Neural crest cell (in vitro differentiated cells): ENCODE measurements at places on chromosomes 13 and 19.

DNA sequence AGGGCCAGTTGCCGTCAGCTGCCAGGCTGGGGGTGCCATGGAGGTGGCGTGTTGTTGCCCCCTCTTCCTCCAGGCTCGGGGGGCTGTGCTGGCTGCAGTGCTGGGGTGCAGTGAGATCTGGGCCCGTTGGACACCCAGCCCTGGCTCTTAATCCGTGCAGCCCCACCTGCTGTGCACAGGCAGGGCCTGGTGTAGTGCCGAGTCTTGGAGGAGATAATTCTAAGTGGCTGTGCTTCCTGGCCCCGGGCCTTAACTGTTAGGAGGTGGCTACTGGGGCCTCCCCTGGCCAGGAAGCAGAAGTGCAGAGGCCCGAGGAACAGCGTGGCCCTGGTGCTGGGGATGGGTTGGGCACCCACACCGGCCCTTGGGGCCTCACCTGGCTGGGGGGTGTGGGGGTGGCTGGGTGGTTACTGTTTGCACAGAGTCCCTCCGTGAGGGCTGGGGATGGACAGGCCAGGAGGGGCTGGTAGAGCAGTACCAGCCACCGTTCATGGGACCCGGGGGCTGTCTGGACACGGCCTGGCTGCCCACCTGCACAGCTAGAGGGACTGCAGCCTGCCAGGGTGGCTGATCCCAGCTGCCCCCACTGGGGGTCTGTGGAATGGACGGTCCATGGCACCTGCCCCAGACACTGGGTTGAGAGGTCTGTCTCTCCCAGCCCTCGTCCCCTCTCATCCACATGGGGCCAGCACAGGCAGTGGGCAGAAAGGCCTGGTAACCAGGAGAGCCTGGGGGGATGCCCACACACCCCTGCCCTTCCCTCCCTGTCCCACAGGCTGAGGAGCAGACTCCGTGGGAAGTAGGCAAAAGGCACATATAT lies 3.3 kb downstream of the GPX4 start:
- DNase-seq: no peak

GRCh38 chr13:50615234-50615633 lies 228.3 kb downstream of the DLEU7 start:
- DNase-seq: no peak

GRCh38 chr13:49679246-49679645 lies 12.0 kb downstream of the EBPL start:
- DNase-seq: no peak

- no peak for DNase-seq
Observed at GRCh38 chr19:15418231-15418578, 583 bp downstream of the AKAP8L start.

DNA sequence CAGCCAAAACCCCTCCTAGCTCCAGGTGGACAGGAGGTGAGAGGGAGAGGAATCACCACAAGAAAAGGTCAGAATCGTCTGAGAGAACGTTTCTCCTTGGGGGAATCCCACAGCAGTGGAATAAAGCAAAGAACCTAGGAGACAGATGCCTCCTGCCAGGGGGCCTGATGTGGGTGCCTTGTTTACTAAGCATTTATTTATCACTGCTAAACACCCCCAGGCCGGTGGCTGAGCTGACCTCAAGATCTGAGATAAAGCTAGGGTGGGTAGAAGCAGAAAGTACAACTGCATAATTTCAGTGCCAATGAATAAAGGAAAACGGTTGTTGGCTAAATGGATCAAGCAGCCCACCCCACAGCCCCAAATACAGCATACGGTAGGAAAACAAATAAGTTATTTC lies 33.9 kb upstream of the ATP11A start:
- no peak for DNase-seq

DNA sequence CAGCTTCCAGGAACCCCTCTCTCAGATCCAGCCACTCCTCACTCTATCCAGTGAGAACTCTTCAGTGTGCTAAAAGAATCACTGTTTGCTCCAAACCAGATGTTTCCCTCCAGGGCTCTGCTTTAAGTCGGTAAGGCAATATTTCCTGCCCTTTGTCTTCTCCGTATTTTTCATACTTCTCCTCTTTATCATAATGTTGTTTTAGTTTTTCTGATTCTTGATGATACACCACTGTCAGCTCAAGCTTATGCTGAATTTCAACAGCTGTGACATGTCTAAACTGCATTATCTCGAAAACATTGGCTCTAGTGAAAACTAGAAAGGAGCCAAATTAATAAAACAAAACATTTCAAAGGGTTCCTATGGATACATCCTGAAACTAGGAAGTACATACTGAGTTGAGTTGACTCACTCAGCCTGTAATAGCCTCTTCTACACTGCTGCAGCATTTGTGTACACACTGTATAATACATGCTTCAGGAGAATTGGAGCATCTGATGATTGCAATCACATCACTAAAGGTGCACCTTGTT lies 39.8 kb downstream of the GPR180 start:
- no peak for DNase-seq

DNA sequence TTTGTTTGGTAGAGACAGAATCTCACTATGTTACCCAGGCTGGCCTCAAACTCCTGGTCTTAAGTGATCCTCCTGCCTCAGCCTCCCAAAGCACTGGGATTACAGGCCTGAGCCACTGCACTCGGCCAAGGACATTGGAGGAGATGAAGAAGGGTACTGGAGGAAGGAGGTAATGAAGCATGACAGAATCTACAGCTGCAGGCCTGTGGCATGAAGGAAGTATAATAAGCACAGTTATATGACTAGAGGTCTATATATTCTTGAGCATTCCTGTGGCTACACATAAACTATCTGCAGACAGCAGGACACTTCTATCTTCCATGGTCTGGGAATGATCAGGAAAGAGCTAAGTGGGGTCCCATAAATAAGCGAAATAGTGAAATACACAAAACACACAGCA lies 18.2 kb downstream of the ZNF565 start:
- no peak for DNase-seq

DNA sequence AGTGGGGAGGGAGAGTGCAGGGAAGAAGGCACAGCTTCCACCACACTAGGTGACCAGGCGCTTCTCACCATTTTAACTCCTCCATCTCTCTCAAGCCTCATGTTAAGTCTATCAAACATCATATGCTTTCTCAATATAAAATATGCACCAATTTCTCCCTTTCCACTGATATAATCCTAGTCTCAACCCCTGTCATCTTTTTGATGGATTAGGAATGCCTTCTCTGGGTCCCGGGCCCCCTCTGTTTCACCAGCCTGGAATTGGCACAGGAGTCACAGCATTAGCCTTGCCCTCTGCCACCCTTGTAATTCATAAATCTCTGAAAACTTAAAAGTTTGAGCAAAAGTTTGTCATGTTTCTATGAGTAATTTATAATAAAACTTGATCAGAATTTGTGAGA lies at the start of gene ZSCAN4:
Gene ZSCAN4 (plus strand): TSS at position 301 of the 400 bp plus-strand sequence. CDS start 7,211 bp downstream, outside the sequence.
- no peak for DNase-seq

GRCh38 chr19:30887042-30887441 lies 462.2 kb downstream of the TSHZ3 start:
- DNase-seq: no peak

DNA sequence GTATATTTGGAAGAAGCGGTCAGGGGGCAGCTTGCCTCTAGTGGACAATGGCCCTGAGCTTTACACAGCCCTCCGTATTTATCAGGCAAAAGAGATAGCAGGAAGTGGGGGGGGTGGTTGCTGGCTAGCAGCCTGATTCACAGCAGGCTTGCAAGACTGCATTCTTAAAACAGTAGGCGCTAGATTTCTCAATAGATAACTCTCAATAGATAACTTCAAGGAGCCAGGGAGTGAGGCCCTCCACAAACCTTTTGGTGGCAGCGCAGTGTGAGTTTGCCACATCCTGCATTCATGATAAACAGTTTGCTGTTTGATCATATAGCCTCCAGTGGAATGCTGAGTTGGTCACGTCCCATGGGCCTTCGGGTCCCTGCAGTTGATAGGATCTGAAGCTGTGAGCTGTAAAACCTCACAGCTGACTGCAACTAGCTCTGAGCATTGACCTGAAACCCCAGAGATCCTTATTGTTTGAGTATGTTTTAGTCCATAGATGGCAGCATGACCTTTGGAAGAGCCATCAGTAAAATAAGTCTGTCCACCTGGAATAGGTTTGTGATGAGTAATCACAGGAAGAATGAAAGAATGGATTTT lies 12.2 kb downstream of the FPR3 start:
- DNase-seq: no peak

DNA sequence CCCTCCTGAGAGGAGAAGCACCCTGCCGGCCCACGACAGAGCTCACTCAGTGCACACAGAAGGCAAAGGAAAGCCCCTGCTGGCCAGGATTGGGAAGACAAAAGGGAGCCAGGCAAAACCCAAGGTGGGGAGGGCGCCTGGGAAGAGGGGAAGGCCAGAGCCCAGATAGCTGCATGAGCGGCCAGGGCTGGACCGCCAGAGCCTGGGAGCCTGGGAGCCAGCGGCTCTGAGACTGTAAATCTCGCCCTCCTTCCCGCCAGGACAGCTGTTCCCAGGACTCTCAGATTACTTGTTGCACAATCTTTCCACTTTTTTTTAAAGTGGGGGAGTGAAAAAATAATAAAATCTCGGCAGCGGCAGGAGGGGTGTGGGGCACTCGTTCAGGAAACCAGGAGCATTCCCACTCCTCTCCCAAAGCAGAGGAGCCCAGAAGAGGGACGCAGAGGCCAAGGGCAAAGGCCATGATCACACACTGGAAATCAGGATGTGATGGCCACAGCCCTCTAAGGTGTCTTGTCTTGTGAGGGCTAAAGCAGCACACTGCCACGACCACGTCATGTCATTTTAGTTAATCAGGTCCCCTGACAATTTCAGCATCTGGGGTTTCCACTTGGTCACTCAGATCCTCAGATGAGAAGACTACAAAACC lies 19.6 kb upstream of the EPHX3 start:
- peak; percentile 53 for DNase-seq

DNA sequence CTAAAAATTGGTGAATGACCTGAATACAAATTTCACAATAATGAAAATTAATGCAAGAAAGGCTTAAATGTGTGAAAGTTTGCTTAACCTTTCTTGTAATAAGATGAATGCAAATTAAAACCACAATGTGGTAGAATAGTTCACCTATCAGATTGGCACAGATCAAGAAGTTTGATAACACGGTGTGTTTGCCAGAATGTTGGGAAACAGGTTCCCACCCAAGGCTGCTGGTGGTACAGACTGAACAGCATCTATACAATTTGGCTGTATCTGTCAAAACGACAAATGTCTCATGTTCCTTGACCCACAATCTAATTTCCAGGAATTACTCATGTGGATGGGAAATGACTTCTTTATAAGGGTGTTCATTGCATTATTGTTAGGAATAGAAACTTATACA lies 8.6 kb upstream of the IRS2 start:
- no peak for DNase-seq

- DNase-seq: peak; percentile 53
Observed at GRCh38 chr13:102870677-102871415, 25.0 kb downstream of the ERCC5 start.
